Vagina (tissue), 2 donors: ENCODE measurements at places on chromosomes 16 and 17. TPM values are rescaled to one million over a fixed set of nuclear protein-coding genes. Genes with fewer than 3 reads are reported as not detected.

MYL4 gene
- not detected for total RNA-seq

MBTD1 gene
- total RNA-seq = 20.1 TPM

GRCh38 chr16:49632795-49633184 is 223.1 kb downstream of the ZNF423 start:
- peaks cover 12% of the 10 kb centered on the region for H3K4me1 ChIP-seq
- no peaks in the 10 kb centered on the region for H3K27me3 ChIP-seq
- H3K27ac ChIP-seq = no peak overlapping the region

GRCh38 chr17:19737305-19738072 is 10.6 kb downstream of the ALDH3A1 start:
- H3K36me3 ChIP-seq = no peaks in the 10 kb centered on the region
- no peak overlapping the region for H3K4me3 ChIP-seq
- no peak for DNase-seq
- no peaks in the 10 kb centered on the region for H3K27me3 ChIP-seq
- H3K27ac ChIP-seq = no peak overlapping the region
- H3K4me1 ChIP-seq = no peaks in the 10 kb centered on the region

- no peak overlapping the region for H3K27ac ChIP-seq
- no peaks in the 10 kb centered on the region for H3K36me3 ChIP-seq
- H3K4me3 ChIP-seq = no peak overlapping the region
- peaks cover under 1% of the 10 kb centered on the region for H3K4me1 ChIP-seq
- DNase-seq = no peak
Measured at GRCh38 chr17:21542991-21543390, 149.3 kb upstream of the KCNJ18 start.

DNA sequence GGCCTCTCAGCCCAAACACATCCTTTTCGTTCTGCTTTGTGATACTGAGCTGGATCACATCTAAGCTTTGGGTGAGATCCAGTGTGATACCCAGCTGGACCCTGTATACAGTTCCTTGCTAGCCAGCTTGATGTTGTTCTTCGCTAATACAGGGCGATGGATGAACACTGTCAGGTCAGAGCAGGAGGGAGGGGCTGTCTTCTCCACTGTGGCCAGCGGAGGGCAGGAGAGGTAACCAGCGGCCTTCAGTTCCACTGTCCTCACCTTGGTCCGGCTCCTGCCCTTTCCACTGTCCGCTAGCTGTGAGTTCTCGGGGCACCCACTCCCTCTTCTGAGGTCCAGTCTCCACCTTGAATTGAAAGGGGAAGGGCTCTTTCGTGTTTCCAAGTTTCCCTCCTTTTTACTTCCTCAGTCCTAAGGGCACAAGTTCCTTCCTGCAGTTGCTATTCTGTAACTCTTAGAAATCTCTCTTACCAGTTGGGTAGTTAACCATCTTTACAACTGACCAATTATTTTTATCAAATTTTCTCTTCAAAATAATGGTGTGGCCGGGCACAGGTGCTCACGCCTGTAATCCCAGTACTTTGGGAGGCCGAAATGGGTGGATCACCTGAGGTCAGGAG is 3.0 kb upstream of the ZNF213 start:
- no peaks in the 10 kb centered on the region for H3K36me3 ChIP-seq
- no peak overlapping the region for H3K4me3 ChIP-seq
- peaks cover 51% of the 10 kb centered on the region for H3K4me1 ChIP-seq
- no peak for DNase-seq
- H3K27ac ChIP-seq = no peak overlapping the region

ENGASE gene
- total RNA-seq = 13.8 TPM

GRCh38 chr17:40419559-40420331 is 2.0 kb upstream of the TOP2A start:
- no peaks in the 10 kb centered on the region for H3K27me3 ChIP-seq
- no peak overlapping the region for H3K4me3 ChIP-seq
- no peak overlapping the region for H3K27ac ChIP-seq
- peaks cover 7% of the 10 kb centered on the region for H3K4me1 ChIP-seq
- no peaks in the 10 kb centered on the region for H3K36me3 ChIP-seq

GRCh38 chr17:49575679-49576087 is at the start of gene NXPH3:
Gene NXPH3 (plus strand): TSS chr17:49575871. CDS start chr17:49576220, 349 bp downstream.
- H3K4me3 ChIP-seq = peak within 1 kb of the TSS; percentile 75
- no peaks in the 10 kb centered on the region for H3K36me3 ChIP-seq
- peak within 1 kb of the TSS; percentile 90 for H3K27ac ChIP-seq
- peaks cover 44% of the 10 kb centered on the region for H3K4me1 ChIP-seq
- H3K27me3 ChIP-seq = no peaks in the 10 kb centered on the region

- H3K27me3 ChIP-seq = no peaks in the 10 kb centered on the region
- no peak for DNase-seq
- H3K36me3 ChIP-seq = no peaks in the 10 kb centered on the region
Measured at GRCh38 chr16:70772493-70772892, 28.5 kb downstream of the VAC14 start.

DNA sequence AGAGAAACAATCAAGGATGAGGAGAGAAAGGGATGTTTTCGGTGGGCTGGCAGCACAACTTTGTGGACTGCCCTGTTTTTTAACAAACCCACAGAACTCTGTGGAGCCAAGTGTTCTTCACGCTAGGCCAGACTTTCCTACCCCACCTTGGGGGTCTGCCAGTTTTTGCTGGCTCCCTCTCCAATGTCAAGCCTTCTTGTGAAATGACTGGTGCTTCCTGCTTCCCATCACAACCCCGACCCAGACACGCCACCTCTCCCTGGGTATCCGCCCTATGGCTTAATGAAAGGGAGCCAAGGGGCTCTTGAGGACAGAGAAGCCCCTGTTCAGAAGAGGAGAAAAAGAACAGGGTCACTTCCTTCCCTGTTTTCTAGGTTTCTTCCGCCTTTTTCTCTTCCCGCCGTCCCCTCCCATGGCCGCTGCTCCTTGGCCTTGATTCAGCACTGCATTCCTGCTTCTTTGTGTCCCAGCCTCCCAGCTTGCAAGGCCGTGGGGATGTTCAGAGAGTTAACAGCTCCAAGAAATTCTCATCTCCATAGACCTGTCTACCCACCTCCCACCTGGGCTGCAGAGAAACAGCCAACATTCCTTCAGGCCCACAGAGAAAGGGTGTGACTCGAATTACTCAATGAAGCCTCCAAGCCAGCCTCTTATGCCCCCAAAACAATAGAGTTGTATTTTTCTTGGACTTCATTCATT is 16.5 kb upstream of the SOX9 start:
- no peaks in the 10 kb centered on the region for H3K27me3 ChIP-seq
- H3K4me1 ChIP-seq = no peaks in the 10 kb centered on the region
- H3K27ac ChIP-seq = no peak overlapping the region
- DNase-seq = no peak

RTN4RL1 gene
- total RNA-seq = 3.7 TPM

DNA sequence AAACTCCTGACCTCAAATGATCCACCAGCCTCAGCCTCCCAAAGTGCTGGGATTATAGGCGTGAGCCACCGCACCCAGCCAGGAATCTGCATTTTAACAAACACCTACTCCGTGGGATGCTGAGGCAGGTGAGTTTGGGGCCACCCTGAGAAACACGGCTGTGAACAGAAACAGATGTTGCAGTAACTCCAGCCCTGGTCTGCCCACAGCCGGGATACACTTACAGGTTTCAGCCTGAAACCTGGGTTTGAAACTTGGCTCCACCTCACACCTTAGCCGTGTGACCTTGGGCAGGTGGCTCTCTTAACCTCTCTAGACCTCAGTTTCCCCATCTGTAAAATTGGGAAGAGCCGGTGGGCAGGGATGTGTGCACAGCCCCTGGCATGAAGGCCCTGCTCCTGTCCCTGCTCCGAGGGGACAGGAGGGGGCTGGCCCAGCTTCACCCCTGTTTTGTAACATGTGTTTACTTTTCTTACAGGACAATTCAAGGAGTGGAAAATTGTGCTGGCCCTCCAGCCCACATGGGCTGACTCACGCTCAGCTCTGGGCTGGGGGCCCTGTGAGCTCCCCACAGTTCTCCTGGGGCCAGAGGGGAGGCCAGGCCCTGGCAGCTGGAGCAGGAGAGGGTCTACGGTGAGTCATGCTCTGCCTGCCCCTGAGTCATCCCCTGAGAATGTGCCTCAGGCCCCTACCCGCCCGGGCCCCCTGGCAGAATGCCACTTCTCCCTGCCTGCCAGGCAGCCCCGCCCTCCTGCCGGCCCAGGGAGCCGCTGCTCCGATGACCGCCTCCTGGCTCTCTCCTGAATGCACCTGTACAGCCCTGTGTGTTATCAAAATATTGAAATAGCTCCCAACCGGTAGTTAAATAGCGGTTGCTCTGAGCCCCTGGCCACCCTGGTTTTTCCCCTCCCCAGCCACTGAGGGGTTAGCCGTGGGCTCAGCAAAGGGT is 7.7 kb upstream of the PPL start:
- H3K27ac ChIP-seq = peak overlapping the region; percentile 95
- no peaks in the 10 kb centered on the region for H3K36me3 ChIP-seq
- no peak overlapping the region for H3K4me3 ChIP-seq
- peaks cover 61% of the 10 kb centered on the region for H3K4me1 ChIP-seq
- no peak for DNase-seq

DNA sequence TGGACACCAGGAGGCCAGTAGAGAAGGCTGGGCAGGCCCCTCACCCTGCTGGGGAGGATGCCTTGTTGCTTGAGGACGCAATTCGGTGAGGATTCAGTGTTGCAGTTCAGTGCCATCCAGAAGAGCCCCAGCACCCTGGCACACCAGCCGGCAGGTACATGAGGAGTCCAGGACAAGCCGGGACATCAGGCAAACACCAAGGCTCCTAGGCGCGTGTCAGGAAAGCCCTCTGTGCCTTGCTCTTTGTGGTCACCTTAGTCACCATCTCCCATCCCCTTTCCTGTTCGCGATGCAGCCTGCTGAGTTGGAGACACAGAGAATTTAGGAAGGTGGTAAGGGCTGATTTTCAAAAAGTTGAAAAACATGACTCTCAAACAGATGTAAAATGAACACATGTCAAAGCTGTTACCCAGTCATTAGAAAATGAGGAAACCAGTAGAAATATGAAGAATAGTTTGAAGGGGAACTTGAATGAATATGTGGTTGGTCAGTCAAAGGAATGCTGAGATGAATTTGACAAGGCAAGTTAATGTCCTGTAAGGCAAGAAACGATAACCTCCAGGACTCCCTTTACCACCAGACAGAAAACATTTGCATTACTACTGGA is 2.3 kb upstream of the NCBP3 start:
- no peak overlapping the region for H3K4me3 ChIP-seq
- no peak overlapping the region for H3K27ac ChIP-seq
- peaks cover 10% of the 10 kb centered on the region for H3K36me3 ChIP-seq
- peaks cover 21% of the 10 kb centered on the region for H3K4me1 ChIP-seq
- no peak for DNase-seq

EVPL gene
- 115 TPM for total RNA-seq

- H3K27ac ChIP-seq = no peak overlapping the region
- H3K4me3 ChIP-seq = no peak overlapping the region
- no peaks in the 10 kb centered on the region for H3K27me3 ChIP-seq
- peaks cover 90% of the 10 kb centered on the region for H3K36me3 ChIP-seq
- no peak for DNase-seq
Measured at GRCh38 chr17:4073983-4074830, 68.6 kb downstream of the ZZEF1 start.

DNA sequence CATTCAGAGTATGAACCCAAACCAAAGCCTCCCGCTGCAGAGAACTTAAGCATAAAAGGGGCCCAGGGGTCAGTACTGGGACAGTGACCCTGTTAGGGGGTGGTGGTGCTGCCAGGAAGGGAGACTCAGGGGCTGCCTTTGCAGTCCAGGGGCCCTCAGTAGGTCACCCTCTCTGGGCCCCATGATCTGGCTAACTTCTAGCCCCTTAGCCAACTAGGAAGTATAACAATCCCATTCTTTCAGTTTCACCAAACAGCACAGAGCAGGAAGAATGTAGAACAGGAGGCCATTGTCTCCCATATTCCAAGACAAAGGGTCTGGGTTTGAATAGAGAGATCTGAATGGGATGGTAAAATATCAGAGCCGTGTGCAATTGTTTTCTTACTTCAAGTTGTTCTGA is 378.6 kb upstream of the C16orf82 start:
- H3K27ac ChIP-seq = no peak overlapping the region
- H3K4me1 ChIP-seq = no peaks in the 10 kb centered on the region
- DNase-seq = no peak
- H3K4me3 ChIP-seq = no peak overlapping the region
- no peaks in the 10 kb centered on the region for H3K27me3 ChIP-seq

GRCh38 chr17:68387435-68388218 is 69.7 kb downstream of the WIPI1 start:
- peak overlapping the region; percentile 13 for H3K27ac ChIP-seq
- H3K4me1 ChIP-seq = peaks cover 44% of the 10 kb centered on the region
- H3K36me3 ChIP-seq = no peaks in the 10 kb centered on the region
- DNase-seq = peak; percentile 67
- H3K4me3 ChIP-seq = no peak overlapping the region

DNA sequence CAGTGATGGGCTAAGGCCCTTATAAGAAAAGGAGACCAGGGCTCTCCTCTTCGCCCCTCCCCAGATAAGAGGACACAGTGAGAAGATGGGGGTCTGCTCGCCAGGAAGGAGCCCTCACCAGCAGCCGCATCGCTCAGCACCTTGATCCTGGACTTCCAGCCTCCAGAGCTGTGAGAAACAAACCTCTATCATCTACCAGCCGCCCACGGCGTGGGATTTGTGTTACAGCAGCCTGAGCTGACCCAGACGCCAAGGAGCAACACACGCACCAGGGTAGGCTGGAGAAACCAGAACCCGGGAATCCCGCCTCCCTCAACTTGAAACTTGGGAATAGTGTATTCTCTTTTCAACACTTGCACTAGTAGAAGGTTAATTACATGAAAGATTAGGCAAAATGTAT is 4.2 kb upstream of the ZG16B start:
- no peak for DNase-seq
- H3K4me1 ChIP-seq = peaks cover 12% of the 10 kb centered on the region
- H3K27ac ChIP-seq = no peak overlapping the region
- no peaks in the 10 kb centered on the region for H3K36me3 ChIP-seq
- H3K4me3 ChIP-seq = no peak overlapping the region

DNA sequence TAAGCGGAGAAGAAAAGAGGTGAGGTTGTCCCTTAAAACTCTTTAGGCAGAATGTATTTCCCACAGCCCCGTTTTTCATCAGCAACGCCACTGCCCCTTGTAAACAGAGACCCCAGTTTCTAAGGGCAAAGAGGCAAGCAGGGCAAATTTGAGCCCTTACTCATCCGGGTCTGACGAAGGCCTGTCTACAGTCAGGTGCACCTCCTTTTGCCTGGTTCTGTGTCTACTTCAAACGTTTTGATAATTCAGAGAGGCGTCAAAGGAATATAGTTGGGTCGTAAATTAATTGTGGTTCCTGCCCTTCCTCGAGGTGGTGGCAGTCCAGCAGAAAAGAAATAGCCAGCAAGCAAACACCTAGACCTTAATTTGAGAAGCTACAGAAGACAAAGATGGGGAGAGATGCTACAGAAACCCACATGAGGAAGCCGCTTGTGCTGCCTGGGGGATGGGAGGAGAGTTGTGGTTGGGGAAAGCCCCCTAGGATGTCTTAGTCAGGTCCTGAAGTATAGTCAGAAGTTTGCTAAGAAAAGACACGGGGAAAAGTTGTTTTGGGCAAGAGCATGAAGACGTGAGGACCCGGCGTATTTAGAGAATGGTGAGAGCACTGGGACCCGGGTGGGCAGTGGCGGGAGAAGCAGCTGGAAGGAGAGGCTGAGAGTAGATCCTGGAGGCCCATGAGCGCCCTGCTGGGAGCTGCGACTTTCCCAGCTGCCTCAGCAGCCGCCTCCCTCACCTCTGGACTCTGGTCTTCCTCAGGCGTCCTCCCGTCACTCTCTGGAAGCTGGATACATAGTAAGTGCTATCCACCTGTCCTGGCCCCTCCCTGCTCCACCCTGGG is 2.4 kb downstream of the FBRS start:
- H3K36me3 ChIP-seq = peaks cover 55% of the 10 kb centered on the region
- no peak for DNase-seq
- peak overlapping the region; percentile 88 for H3K4me3 ChIP-seq
- H3K4me1 ChIP-seq = peaks cover 65% of the 10 kb centered on the region
- no peaks in the 10 kb centered on the region for H3K27me3 ChIP-seq
